Inflammatory macrophage (primary cell): ENCODE measurements at places on chromosomes 11 and 22.

DNA sequence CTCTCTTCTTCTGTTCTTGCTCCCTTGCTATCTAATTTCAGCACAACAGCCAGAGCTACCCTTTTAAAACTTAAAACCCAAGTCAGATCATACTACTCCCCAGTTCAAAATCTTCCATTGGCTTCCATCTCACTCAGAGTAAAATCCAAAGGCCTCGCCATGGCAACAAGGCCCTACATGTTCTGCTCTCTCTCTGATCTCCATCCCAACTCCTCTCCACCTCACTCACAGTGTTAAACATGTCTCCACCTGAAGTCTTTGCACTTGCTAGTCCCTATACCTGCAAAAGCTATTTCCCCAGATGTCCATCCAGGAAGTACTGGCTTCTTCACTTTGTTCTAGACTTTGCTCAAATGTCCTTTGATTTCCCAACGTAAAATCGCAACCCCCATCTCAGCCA lies 3.0 kb upstream of the GRAP2 start:
- no peak for DNase-seq

- no peak for DNase-seq
Observed at GRCh38 chr11:45209891-45210699, 63.7 kb downstream of the PRDM11 start.

GRCh38 chr22:19406281-19406811 lies 25.2 kb downstream of the HIRA start:
- DNase-seq, result no peak

- no peak for DNase-seq
Observed at GRCh38 chr22:23548501-23549197, 31.4 kb downstream of the IGLL1 start.

DNA sequence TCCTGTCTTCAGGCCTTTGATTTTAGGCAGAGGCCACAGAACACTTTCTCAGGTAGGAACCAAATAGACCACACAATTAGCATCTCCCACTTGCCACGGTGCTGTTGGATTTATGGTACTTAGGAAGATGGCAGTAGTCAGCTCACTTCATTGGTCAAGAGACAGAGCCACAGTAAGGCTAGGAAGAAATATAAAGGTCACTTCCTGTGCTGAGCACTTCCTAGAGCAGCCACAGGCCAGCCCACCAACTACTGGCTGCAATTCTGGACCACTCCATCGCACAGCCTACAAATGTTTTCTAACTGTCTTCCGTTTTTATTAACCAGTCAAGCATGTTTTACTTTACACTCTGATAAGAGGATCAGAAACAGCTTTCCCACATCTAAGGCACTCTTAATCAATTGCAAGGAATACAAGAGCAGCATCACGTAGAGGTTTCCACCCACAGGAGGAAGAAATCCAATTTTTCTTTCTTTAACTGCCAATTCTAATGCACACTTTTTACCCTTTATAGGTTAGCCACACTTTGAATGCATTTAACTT lies 54.7 kb downstream of the ABTB2 start:
- no peak for DNase-seq

- no peak for DNase-seq
Observed at GRCh38 chr22:17198170-17199002, 20.8 kb downstream of the ADA2 start.

- DNase-seq, result no peak
Observed at GRCh38 chr22:29912605-29913398, 29.8 kb downstream of the MTMR3 start.

DNA sequence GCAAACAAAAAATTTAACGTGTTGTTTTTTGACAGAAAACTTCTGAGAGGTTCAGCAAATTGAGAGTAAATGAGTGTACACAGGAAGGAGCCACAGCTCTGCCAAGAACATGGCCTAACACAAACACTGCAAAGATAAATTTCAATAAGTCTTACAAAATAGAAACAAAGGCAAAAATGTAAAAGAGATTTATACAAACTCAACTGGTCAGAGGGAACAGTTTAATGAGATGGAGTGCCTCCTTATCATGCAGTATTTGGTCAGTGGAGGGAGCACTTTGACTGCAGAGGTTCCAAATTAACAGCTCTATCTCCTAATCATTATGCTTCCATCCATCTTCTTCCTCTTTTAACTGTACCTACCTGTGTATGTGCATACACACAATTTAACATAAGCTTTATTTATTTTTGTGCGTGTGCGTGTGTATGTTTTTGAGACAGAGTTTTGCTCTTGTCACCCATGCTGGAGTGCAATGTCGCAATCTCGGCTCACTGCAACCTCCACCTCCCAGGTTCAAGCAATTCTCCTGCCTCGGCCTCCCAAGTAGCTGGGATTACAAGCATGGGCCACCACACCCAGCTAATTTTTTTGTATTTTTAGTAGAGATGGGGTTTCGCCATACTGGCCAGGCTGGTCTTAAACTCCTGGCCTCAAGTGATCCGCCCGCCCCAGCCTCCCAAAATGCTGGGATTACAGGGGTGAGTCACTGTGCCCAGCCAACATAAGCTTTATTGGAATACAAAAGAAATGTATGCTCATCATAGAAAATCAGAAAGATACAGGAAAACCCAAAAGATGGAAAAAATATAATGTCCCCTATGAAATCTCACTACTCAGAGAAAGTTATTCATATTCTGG lies 111.9 kb downstream of the MRTFA start:
- DNase-seq, result no peak

GRCh38 chr22:45127866-45128265 lies 35.9 kb upstream of the NUP50 start:
- no peak for DNase-seq

DNA sequence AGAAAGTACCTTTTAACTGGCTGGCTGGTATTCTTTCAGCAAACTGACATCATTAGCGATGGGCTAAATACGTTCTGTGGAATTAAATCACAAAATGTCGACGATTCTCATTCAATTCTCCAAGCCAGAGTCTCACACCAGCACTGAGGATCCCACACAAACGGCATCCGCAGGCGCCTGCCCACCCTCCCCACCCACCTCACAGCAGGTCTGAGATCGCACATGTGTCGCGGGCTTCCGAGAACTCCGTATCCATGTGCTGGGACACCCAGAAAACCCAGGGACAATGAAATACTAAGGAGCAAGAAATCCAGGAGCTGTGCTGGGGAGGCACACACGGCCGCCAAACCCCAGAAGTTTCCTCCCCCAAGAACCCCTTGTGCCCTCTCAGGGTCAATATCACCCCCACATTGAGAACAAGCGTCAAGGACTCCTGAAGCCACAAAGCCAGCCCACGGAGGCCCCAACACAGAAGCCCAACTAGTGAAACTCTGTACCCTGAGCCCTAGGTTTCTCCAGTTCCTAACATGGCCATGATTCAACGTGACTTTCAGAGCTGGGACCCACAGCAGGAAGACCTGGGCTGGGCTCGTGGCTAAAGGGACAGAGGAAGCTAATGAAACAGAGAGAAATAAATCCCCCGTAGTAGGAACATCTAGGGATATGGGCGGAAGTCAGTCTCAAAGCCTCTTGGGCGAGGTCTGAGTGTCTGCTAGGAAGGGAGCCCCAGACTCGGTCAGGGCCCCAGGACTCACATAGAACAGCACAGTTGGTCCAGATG lies 8.0 kb downstream of the TOLLIP start:
- DNase-seq, result no peak

GRCh38 chr11:118882491-118882890 lies 1.2 kb upstream of the CXCR5 start:
- peak; percentile 93 for DNase-seq

DNA sequence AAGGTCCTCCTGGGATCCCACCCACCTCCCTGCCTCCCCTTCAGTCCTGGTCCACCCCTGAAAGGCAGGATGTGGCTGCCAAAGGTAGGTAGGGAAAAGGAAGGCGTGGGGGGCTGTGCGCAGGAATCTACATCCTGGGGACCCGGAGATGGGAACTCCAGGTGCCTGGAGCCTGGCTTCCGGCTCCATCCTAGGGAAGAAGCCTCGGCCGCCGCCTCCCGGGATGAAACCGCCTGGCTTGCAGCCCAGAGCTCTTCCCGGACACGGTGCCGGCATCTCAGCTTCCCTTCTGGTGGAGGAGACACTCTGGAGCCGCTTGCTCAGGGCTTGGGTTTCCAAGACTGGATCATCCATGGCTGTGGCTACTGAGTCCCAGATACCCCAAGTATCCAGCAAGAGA lies 33.3 kb upstream of the PDGFB start:
- no peak for DNase-seq

DNA sequence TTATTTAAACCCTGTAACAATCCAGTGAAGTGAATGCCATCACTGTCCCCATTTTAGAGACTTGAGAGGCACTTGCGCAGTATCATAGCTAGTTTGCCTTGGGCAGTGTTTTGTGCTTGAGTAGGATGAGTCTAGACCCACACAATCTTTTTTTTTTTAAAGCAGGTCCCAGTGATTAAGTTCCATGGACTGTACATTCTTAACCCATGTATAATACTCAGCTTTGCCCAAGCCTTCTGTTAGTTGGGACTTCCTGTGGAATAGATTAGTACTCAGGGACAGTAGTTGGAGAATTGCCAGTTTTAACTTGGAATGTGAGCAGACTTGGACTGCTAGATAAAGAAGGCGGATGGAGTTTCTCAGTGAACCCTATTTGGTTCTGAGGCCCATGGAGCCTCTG lies 108.6 kb upstream of the RASSF10 start:
- no peak for DNase-seq

GRCh38 chr11:119469506-119469905 lies 46.5 kb upstream of the THY1 start:
- no peak for DNase-seq

DNA sequence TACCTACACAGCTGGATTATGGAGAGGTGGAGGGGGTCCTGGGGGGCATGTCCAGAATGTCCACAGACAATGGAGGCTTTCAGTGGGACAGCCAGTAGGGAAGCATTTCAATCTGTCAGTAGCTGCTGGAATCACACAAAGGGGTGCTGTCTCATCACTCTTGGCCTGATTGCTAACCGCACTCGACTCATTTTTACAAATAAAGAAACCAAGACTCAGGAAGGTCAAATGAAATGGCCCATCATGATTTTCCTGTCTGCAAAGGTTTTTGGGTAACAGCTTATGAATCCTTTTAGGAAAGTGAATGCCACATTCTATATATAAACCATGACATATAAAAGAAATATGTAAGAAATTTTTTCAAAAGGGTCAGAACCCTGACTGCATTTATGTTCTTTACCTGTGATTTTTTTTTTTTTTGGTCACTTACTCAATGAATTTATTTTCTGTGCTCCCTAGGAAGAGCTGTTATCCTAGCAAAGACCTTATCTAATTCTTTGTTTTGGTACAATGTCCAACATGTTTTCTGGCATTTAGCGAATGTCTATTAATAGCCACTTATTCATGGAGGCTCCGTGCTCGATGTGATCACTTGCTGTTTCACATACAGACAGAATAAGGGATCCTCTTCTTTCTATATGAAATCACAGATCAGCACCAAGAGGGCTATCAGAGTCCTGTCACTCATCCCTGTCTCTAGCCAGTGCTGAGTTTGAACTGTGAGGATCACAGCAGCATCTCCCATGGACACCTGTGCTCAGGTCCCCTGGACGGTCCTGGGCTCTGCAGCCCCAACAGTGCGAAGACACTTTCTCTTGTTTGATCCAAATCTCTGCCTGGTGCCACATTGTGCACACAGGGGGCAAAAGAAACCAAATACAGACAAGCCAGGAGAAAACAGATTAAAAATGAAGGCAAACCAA lies 979.7 kb downstream of the NTM start:
- DNase-seq, result no peak

GRCh38 chr11:76203131-76203925 lies 3.0 kb downstream of the WNT11 start:
- DNase-seq, result no peak

GRCh38 chr11:24697522-24698111 lies 200.8 kb downstream of the LUZP2 start:
- no peak for DNase-seq

DNA sequence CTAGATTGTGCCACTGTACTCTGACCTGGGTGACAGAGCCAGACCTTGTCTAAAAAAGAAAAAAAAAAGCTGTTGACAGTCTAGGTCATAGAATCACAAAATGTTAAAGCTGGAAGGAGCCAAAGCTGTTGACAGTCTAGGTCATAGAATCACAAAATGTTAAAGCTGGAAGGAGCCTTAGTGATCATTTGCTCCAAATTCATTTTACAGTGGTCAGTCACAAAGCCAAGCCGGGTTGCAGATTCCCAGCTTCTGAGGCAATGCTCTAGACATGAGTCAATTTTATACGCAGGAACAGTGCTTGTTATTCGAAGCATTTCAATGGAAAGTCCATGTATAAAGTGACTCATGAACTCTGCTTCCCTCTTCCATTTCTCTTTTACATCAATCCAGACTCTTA lies 47.4 kb downstream of the SYT13 start:
- no peak for DNase-seq

- peak; percentile 22 for DNase-seq
Observed at GRCh38 chr11:10728789-10729472, 22.1 kb upstream of the CTR9 start.

GRCh38 chr11:24793479-24793878 lies 296.6 kb downstream of the LUZP2 start:
- DNase-seq, result no peak

GRCh38 chr11:69101115-69101791 lies 52.5 kb downstream of the TPCN2 start:
- peak; percentile 48 for DNase-seq

GRCh38 chr11:131615611-131616010 lies 245.2 kb downstream of the NTM start:
- no peak for DNase-seq

GRCh38 chr11:66346476-66347424 lies 679 bp downstream of the B4GAT1 start:
- DNase-seq, result no peak

- DNase-seq, result no peak
Observed at GRCh38 chr11:78740199-78741071, 165.8 kb upstream of the NARS2 start.

DNA sequence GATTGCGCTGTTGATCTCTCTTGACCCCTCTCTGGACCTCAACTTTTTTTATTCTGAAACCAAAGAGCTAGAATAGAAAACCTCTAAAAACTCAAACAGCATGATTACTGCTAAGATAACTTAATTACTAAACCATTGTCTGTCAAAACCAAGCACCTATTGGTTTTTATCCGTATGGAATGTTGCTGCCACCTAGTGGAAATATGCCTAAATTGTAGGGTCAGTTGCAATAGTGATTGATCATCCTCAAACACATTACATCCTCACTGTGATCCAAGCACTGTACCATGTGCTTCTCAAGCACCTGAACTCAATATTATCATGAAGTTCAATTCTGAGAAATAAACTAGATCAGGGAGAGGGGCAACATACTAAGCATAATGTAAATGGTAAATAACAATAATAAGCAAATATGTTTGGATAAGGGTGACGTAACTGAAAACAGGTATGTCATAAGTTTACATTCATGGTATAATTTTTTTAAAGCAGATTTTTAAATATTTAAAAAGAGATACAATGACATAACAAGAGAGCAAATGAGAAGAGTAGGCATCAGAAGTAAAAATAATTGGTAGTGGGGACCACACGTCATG lies 3.8 kb upstream of the OR5A2 start:
- DNase-seq, result peak; percentile 88
